ENCODE measurements at places on chromosomes 2 and 18.

- DNase-seq: no peak
Measured at GRCh38 chr2:106160786-106161261, 33.3 kb downstream of the UXS1 start.

DNA sequence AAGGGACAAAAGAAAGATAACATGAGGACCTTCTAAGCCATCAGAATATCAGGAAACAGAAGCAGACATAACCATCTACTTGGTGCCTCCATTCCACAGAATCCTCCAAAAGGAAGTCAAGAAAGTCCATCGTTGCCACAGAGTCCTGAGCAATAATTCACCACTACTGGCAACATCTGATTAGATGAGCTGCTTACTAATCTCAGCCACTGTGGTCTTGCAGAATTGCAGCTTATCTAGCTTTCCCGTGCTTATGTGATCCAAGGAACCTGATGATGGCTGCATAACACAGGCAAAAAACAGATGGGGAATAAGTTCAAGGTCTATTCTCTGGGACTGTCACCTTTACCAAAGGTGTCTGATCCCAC lies 278.5 kb downstream of the AFF3 start:
- DNase-seq: no peak

DNA sequence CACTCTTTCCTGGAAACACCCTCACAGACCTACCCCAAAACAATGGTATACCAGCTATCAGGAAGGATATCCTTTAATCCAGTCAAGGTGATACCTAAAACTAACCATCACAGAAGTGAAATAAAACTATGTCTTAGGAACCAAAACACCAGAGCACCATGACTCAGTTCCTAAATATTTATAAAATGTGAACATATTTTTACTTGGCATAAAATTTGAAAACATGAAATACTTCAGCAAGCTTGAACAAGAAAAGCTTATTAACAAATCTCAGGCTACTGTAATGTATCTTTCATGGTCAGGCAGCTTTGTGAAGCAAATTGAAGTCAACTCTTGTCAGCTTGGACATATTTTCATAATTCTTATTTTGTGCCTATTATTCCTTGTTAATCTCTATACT lies 440.8 kb upstream of the CDH20 start:
- DNase-seq: no peak

DNA sequence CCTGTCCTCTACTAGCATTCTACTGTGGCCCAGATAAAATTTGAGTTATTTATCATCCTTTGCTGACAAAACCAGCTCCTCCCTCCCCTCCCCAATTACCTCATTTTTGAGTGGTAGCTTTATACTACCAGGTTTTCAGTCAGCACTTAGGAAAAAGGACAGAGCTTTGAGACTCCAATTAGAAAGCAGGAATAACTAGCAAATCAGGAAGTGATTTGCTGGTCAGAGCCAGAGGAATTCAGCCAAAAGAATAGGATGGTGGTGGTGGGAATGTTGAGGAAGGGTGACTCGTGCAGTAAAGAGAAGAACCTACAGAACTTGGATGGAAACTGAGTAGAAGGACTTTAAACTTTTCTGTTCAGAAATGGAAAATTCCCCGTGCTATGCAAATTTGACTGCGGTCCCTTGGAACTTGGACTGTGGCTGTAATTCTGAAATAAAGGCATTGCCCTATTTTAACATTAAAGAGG lies 3.7 kb downstream of the MYL12B start:
- no peak for DNase-seq

- no peak for DNase-seq
Measured at GRCh38 chr2:239371726-239372686, 28.8 kb downstream of the HDAC4 start.

- no peak for DNase-seq
Measured at GRCh38 chr2:150477347-150477746, 10.1 kb downstream of the RND3 start.

Data from C1 segment of cervical spinal cord (tissue), 14 donors.